ENCODE measurements at places on chromosomes 1 and 21.

GRCh38 chr1:92989936-92990583, 28.8 kb upstream of the DIPK1A start:
- no peak for DNase-seq

DNA sequence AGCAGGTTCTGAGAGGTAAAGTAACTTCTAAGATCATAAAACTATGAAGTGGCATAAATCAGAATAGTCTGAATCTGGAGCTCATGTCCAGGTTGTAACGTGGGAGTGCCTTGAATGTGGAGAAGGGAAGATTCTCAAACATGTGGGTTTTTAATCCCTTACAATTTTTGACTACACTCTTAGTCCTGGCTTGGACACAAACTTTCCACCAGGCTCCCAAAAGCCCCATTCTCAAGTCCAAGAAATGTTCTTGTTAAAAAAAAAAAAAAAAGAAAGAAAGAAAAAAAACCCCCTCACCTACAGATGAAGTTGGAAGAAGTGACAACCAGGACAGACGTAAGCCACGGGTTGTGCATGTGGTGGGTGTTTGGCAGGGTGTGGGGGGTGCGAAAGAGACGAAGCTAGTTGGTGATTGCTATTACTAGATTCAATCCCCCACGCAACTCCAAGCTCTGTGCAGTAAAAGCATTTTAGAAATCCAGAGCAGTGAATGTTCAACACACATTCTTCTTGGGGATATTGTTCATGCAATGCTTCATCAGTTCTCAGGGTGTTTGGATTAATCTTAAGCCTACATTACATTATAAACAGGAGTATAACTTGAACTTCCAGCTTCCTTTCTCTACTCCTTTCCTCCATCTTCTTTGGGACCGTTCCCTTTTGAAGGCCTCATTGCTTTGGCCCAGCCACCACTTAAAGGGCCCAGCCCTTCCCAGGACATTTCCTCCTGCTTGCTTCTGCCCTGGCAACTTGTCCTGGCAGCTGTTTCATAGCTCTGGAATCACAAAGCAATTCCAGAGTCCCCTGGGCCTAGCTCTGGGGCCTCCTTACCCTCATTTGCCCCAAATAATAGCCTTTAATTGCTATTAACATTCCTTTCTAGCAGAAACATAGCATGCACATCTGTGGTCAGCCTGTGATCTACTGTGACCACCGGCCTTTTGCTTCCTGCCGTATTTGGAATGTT, 41.8 kb downstream of the PHC2 start:
- no peak for DNase-seq

DNA sequence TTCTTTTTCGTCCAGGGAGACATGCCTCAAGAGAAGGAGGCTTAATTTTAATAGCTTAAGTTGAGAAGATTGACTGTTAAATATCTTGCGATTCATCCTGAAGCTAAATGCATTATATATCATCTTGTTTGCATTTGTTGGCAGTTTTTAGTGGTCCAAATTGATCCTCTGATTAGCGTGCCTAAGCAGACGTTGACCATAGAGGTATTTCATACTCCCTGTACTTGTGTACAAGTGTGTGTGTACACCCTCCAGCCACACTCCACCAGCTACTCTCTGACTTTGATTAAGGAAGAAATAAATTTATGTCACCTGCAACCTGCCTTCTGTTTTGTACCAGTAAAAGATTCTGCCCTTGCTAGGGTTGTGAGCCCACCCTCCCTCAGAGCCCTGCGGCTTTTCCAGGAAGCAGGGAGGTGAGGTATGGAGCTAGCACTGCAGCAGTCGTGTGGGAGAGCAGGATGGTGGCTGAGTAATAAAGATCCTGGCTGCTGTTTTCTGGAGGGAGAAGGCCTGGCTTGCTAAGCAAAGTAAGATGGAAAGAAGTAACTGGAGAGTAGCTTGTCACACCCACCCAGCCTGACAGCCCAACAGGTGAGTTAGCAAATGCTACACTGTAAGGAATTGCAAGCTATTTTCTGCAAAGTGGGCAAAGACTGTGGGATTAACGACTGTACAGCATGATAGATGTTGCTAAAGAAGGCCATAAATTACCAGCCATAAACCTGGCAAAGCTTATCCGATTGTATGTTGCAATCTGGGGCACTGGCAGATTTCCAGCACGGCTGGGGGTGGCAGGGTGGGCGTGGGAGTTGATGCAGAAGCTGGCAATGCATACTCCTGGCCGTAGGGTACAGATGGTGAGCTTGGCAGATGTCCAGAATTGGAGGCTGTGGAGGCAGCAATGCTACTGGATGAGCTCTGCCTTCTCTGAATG, 170.2 kb downstream of the TNR start:
- peak; percentile 95 for DNase-seq

DNA sequence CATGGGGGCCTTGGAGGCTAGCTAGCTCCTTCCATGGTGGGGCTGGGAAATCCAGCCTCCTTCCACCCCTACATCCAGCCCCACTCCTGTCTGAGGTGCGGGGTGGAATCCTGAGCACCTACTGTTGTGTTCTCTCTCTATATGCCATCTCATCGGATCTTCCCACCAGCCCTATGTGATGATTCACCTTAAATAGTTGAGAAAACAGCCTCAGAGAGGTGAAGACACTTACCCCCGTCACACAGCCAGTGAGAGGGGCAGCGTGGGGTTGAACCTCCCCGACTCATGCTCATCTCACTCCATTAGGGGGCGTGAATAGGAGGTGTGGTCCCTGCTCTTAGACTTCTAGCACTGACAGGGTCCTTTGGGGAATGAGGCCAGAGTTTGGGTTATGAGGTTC, 31.0 kb upstream of the ACTL8 start:
- no peak for DNase-seq

- no peak for DNase-seq
Measured at GRCh38 chr1:99970713-99971255, 988 bp downstream of the SLC35A3 start.

DNA sequence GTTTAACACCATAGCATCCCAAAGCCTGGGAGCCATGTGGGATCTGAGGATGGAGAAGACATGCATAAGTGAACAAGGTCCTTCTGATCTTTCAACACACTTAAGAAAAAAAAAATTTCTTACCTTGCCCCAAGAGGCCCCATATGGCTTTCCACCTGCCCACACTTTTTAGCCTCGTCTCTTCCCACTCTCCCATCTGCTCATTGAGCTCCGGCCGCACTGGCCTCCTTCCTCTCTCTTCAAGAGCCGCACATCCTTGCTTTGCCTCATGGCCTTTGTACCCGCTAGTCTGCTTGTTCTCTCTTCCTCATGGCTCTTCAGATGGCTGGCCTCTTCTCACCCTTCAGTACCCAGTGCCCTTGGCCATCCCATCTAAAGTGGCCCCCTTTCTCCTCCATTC, 70.2 kb upstream of the PDE4B start:
- no peak for DNase-seq

- no peak for DNase-seq
Measured at GRCh38 chr1:236765831-236766230, 29.3 kb upstream of the MTR start.

DNA sequence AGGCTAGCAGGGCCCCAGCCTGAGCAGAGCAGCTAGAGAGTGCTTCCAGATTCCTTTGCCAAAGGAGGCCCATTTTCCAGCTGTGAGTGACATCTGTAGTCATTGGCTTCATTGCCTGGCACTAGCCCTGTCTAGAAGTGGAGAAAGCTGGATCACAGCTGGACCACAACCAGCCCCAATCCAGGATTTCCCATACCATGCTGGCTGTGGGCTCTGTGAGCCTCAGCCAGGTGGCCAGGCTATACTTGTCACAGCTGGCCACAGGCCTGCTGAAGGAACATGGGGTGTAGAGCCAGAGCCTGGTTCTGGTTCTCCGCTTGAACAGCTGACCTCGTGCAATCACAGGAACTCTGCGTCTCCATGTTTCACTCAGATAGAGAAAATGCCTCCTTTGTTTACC, 36.6 kb downstream of the RIMKLA start:
- DNase-seq = no peak
